ENCODE measurements at places on chromosomes 11 and 22.

GRCh38 chr11:72954860-72955259, 140.6 kb downstream of the ATG16L2 start:
- DNase-seq: no peak

DNA sequence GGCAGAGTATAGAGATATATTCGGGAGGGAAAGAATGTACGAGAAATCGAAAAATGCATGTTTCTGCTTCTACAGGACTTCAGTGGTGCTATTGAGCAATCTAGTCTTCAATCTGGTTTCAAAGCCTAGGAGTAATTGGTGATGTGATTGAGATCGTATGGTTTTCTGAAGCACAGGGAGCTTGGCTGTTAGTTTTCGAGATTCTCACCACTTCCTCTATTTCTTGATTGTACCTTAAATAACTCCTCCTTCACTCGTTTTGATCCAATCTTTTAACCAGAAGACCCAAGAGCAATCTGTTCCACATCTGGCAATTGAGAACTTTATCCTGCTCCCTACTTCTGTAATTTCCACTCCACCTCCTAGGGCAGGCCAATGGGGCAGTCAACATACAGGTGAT, 518 bp downstream of the CCDC179 start:
- DNase-seq: no peak

DNA sequence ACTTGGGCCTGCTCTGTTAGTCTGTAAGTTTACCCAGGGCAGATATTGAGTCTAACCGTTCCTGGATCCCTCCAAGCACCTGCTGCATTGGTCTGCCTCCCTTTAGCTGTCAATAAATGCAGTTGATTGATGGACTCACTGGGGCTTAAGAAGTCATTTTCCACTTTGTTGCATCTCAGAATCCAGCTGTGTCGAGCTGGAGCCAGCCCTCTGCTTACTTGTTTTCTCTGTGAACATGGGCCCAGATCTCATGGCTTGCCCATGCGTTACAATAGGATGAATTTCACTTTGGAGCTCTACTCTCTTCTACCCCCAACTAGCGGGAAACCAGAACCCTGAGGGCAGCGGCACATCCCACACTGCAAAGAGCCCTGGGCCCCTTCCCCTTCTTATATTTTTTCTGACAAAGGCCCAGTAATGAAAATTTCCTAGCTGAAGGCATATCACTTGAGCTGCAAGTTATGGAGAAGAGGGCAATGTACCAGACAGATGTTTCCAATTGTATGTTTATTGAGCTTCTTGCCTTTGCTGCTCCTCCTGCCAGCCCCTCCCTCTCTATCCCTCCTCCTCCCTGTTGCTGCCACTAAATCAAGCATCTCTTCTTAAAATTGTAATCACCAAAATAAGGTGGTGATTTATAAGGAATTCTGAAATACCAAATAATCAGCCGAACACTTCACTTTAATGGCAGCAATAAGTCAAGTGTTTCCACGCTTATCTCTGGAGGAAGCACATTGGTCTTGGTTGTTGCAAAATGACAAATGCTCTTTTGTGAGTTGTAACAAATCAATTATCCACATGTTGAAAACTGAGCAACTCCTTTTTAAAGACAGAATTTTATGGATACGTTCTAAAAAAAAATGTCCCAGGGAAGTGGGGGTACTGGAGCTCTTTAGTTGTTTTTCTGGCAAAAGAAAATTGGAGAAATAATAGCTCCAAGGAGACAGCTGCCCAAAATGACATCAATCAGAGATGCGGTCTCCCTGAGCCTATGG, 212.3 kb upstream of the ZBED5 start:
- DNase-seq: no peak

- no peak for DNase-seq
Observed at GRCh38 chr11:125165111-125165842, 726 bp downstream of the PKNOX2 start.

- DNase-seq: no peak
Observed at GRCh38 chr11:119445850-119446249, 22.9 kb upstream of the THY1 start.

GRCh38 chr11:16921019-16921418, 93.2 kb downstream of the PLEKHA7 start:
- DNase-seq: no peak

DNA sequence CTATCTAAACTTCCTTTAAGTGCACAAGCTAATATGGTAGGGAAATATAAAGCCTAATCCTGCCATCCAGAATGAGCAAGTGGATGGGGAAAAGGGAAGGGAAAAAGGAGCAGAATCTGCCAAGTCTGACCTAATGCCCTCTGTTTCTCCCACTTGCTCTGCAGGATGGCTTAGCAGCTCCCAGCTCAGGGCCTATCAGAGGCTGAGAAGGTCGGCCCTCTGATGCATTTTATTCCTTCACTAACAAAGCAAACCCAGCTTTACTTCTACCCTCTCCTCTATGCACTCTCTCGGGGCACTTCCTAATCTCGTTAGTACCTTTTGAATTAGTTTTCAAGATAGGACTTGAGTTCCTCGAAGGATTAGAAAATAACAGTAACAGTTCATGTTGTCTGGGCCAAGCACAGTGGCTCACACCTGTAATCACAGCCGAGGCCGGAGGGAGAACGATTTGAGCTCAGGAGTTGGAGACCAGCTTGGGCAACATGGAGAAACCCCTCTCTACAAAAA, 9.9 kb upstream of the OR51V1 start:
- DNase-seq: no peak

All from hypothalamus (tissue), 51 donors.